T-helper 17 cell (primary cell): ENCODE measurements at places on chromosomes 16 and 17.

DNA sequence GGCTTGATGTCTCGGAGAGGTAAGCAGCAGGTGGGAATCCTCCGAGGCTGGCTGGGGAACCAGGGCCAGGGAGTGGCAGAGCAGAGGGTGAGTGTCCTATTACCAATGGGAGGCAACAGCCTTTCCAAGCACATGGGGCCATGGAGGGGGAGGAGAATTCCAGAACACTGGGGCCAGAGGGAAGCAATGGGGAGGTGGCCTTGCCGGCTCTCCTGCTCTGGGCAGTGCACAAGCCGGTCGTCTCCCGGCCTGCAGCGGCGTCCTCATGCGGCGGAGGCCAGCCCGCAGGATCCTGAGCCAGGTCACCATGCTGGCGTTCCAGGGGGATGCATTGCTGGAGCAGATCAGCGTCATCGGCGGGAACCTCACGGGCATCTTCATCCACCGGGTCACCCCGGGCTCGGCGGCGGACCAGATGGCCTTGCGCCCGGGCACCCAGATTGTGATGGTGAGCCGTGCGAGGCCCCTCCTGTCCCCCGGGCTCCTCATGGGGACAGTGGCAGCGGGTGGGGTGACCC, 21.9 kb downstream of the SGSH start:
- H3K27ac ChIP-seq: peak overlapping the region; percentile 32
- no peak for DNase-seq
- H3K36me3 ChIP-seq: peaks cover 4% of the 10 kb centered on the region
- peaks cover 3% of the 10 kb centered on the region for H3K4me1 ChIP-seq
- H3K27me3 ChIP-seq: peaks cover 7% of the 10 kb centered on the region
- no peak overlapping the region for H3K4me3 ChIP-seq

DNA sequence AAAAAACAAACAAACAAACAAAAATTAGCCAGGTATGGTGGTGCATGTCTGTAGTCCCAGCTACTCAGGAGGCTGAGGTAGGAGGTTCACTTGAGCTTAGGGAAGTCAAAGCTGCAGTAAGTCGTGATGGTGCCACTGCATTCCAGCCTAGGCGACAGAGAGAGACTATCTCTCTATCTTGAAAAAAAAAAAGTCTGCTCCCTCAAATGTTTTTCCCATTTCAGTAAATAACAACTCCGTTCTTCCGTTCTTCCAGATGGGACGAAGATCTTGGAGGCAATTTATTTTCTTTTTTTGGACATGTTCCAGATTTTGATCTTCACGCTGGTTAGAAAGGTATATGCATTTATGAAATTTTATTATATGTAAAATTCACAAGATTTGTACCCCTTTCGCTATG, 19.0 kb downstream of the ERAL1 start:
- H3K36me3 ChIP-seq: peaks cover 6% of the 10 kb centered on the region
- peak overlapping the region; percentile 71 for H3K27ac ChIP-seq
- no peak for DNase-seq
- peaks cover 8% of the 10 kb centered on the region for H3K4me1 ChIP-seq
- no peak overlapping the region for H3K4me3 ChIP-seq

- no peak overlapping the region for H3K27ac ChIP-seq
- no peak for DNase-seq
- peaks cover 5% of the 10 kb centered on the region for H3K36me3 ChIP-seq
Measured at GRCh38 chr17:15657868-15658267, 26.2 kb downstream of the TRIM16 start.

DNA sequence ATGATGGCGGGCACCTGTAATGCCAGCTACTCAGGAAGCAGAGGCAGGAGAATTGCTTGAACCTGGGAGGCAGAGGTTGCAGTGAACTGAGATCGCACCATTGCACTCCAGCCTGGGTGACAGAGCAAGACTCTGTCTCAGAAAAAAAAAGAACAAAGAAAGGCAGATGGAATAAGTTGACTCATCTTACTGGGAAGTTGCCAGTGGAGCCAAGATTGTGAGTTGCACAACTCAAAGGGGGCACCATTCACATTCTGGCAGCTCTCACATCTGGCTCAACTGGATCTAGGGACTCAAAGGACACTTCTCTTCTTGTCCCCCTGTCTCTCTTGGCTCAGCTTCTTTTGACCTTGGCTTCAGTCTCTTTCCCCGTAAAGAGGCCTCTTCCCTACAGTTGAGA, 53.7 kb upstream of the ETV4 start:
- no peak for DNase-seq
- no peak overlapping the region for H3K4me3 ChIP-seq
- no peak overlapping the region for H3K27ac ChIP-seq
- peaks cover 27% of the 10 kb centered on the region for H3K27me3 ChIP-seq

DNA sequence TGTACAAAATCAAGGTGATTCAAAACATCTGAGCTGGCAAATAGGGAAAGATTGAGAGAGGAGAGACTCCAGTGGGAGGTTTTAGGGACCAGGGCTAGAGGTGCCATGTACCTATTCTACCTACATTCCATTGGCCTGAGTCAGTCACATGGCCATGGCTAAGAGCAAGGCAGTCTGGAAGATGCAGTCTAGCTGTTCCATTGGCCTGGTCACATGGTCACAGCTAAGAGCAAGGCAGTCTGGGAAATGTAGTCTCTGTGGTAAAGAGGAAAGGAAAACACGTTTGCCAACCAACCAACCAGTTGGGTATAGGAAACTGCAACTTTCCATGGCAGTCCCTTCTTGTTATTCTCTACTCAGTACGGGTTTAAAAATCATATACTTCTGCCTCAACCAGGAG, 369.1 kb downstream of the XYLT1 start:
- no peak overlapping the region for H3K4me3 ChIP-seq
- peaks cover 9% of the 10 kb centered on the region for H3K4me1 ChIP-seq
- H3K36me3 ChIP-seq: peaks cover 2% of the 10 kb centered on the region
- no peak for DNase-seq

DNA sequence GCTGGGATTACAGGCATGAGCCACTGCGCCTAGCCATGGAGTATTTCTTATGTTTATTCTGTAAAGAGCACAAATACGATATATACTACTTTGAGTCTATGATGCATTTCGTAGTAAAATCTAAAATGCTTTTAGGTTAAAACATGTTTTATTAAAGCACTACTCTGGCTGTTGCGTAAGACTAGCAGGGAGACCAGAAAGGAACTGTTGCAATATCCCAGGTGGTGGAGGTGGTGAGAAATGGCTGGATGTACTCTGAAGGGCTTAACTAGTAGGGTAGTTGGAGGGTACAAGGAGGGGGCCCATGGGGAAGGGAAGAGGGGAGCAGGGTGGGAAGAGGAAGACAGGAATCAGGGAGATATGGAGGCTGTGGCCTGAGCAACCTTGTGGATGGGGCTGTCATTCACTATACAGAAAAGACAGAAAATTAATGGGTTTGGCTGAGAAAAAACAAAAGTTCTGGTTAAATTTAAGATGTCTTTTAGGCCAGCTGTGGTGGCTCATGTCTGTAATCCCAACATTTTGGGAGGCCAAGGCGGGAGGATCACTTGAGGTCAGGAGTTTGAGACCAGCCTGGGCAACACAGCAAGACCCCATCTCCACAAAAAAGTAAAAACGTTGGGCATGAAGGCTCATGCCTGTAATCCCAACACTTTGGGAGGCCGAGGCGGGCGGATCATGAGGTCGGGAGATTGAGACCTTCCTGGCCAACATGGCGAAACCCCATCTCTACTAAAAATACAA, 35.8 kb downstream of the ST3GAL2 start:
- H3K27me3 ChIP-seq: no peaks in the 10 kb centered on the region
- peak overlapping the region; percentile 49 for H3K27ac ChIP-seq
- DNase-seq: no peak
- peak overlapping the region; percentile 93 for H3K4me3 ChIP-seq
- peaks cover 5% of the 10 kb centered on the region for H3K36me3 ChIP-seq
- H3K4me1 ChIP-seq: peaks cover 26% of the 10 kb centered on the region

DNA sequence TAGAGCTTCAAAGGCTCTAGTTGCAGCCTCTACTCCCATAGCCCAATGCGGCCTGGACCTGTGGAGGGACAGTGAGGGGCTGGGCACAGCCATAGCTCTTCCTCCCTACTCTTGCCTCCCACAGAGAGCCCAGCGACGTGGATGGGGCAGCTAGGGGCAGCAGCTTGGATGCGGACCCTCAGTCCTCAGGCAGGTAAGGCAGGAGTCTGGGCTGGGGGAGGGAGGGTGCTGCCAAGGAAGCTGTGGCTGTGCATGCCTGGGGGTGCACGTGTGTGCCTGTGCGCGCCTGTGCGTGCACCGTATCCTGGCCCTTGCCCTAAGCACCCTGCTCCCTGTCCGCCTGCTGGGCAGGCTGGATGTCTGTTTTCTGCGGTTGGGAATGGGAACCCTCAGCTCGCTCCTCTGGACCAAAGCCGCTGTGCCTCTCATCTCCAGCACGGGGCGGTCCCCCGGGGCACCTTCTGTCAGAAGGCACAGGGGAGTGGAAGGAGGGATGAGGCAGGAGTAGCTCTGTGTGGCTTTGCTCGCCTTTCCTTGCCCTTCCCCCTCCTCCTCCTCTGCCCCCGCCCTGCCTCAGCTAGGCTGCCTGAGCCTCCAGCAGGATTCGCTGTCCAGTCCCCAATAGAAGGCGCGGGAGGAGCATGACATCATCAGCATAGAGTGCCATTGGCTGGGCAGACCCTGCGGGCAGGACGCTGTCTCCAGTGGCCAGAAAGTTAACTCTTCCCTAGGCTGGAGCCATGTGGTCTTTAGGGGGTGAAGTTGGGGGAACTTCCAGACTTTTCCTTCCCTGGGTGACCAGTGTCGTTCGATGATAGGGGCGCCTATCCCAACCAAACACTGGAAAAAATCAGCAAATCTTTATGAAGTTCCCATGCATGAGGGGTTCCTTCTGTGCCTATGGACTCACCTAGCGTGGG, 797 bp downstream of the PRCD start:
- DNase-seq: no peak
- peaks cover 4% of the 10 kb centered on the region for H3K4me1 ChIP-seq

DNA sequence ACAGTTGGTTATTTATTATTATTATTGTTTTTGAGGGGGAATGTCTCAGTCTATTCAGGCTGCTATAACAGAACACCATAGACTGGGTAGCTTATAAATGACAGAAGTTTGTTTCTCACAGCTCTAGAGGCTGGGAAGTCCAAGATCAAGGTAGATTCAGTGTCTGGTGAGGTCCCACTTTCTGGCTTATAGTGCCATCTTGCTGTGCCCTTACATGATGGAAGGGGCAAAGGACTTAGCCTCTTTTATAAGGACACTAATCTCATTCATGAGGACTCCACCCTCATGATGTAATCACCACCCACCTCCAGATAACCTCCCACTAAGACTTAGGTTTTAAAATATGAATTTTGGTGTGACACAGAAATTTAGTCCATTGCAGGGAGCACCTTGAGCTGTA, 224.6 kb downstream of the HAPSTR1 start:
- H3K27me3 ChIP-seq: no peaks in the 10 kb centered on the region
- no peak for DNase-seq
- H3K27ac ChIP-seq: no peak overlapping the region

DNA sequence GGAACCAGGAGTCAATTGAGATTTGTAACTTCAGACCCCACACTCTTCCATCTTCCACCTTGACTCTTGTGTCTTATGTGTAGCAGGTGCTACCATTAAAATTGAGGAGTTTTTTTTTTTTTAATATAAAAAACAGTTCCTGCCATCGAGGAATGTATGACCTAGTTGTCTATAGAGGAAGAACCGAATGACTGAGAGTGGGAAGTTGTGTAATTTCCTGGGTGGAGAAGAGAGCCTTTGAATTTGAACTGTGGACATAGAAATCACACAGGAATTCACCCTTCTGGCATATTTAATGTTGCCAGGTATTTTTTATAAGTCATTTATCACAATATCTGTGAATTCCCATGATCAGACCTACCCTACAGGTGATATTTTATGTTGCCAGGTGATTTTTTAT, 22.0 kb downstream of the SP2 start:
- peaks cover 14% of the 10 kb centered on the region for H3K36me3 ChIP-seq
- no peak overlapping the region for H3K4me3 ChIP-seq
- peak overlapping the region; percentile 74 for H3K27ac ChIP-seq
- peaks cover 29% of the 10 kb centered on the region for H3K4me1 ChIP-seq
- no peak for DNase-seq

GRCh38 chr17:45220079-45220478, 1.6 kb upstream of the FMNL1 start:
- peaks cover 37% of the 10 kb centered on the region for H3K4me1 ChIP-seq
- peak overlapping the region; percentile 96 for H3K27ac ChIP-seq
- H3K36me3 ChIP-seq: peaks cover 11% of the 10 kb centered on the region
- no peaks in the 10 kb centered on the region for H3K27me3 ChIP-seq
- no peak for DNase-seq
- peak overlapping the region; percentile 87 for H3K4me3 ChIP-seq
